Lung (tissue), 17 donors: ENCODE measurements at places on chromosomes 13 and 19. TPM values are rescaled to one million over a fixed set of nuclear protein-coding genes. Genes with fewer than 3 reads are reported as not detected.
A peak's percentile ranks its signal among the peaks of the same experiment; 100 is the strongest.

The FUT6 gene
- total RNA-seq = not detected

The CPB2 gene
- total RNA-seq = 16.7 TPM

The CD209 gene
- total RNA-seq = 2.0 TPM

The TNNI3 gene
- total RNA-seq = 4.4 TPM

The DMKN gene
- total RNA-seq = 127 TPM

The OSCAR gene
- 77.4 TPM for total RNA-seq

The NLRP4 gene
- not detected for total RNA-seq

GRCh38 chr19:51070334-51071094 lies 5.6 kb upstream of the KLK13 start:
- H3K4me1 ChIP-seq = no peaks in the 10 kb centered on the region
- H3K36me3 ChIP-seq = no peaks in the 10 kb centered on the region
- no peak overlapping the region for H3K27ac ChIP-seq
- no peak overlapping the region for H3K4me3 ChIP-seq
- H3K27me3 ChIP-seq = no peaks in the 10 kb centered on the region
- DNase-seq = no peak

DNA sequence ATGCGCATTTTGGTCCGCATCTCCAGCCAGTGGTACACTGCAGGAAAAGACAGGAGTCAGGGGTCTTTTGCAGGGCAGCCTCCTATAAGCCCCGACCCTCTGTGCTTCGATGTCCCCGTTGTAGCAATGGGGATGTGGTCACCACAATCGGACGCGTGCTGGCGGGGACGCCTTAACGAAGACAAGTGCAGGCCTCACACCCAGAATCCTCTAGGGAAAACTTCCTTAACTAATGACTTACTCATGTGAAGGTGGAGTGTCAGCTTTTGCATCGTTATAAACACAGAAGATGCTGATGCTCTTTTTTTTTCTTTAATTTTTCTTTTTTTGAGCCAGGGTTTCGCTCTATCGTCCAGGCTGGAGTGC lies 22.1 kb downstream of the VASP start:
- no peak overlapping the region for H3K27ac ChIP-seq
- peaks cover 7% of the 10 kb centered on the region for H3K36me3 ChIP-seq
- H3K4me3 ChIP-seq = no peak overlapping the region
- no peaks in the 10 kb centered on the region for H3K27me3 ChIP-seq
- no peaks in the 10 kb centered on the region for H3K4me1 ChIP-seq

GRCh38 chr13:28532388-28533124 lies 37.6 kb upstream of the FLT1 start:
- DNase-seq = peak; percentile 39
- H3K27me3 ChIP-seq = peaks cover 34% of the 10 kb centered on the region
- peak overlapping the region; percentile 33 for H3K4me3 ChIP-seq
- no peaks in the 10 kb centered on the region for H3K4me1 ChIP-seq
- H3K36me3 ChIP-seq = no peaks in the 10 kb centered on the region

DNA sequence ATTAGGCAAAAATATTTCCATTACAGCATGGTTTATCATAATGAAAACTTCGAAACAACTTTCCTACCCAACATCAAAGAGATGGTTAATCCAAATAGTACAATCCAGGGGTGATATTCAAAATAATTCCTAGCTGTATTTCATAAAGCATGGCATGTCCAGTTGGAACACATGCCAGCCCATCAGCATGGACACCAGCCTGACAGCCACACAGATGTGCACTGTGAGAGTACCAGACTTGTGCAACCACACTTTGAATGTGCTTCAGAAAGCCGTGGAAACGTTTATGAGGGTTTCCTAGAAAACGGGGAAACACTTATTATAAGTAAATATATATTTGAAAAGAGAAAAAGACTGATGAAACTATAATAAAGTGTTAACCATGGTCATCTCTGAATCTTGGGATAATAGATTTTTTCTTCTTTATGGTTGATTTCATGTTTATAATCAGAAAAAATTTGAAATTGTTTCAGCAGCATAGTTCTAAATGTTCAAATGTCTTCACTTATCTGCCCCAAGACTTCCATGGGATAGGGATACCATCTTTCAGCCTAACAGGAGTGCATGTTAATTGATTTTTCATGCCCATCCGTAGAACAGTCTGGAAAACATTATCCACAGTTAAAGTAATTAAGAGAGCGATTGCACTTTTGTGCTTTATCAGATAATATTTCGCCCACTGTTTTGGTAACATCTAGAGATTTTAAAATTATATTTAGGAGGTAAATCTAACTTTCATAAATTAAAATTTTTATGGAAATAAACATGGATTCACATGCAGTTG lies 242.6 kb upstream of the IRS2 start:
- H3K4me3 ChIP-seq = no peak overlapping the region
- H3K27me3 ChIP-seq = no peaks in the 10 kb centered on the region
- DNase-seq = no peak
- H3K36me3 ChIP-seq = no peaks in the 10 kb centered on the region
- H3K4me1 ChIP-seq = no peaks in the 10 kb centered on the region
- no peak overlapping the region for H3K27ac ChIP-seq

- no peaks in the 10 kb centered on the region for H3K4me1 ChIP-seq
- H3K27me3 ChIP-seq = peaks cover 9% of the 10 kb centered on the region
Observed at GRCh38 chr19:47540748-47541147, 25.9 kb upstream of the NAPA start.

GRCh38 chr13:45179428-45179827 lies 21.4 kb downstream of the KCTD4 start:
- H3K27ac ChIP-seq = no peak overlapping the region
- no peaks in the 10 kb centered on the region for H3K36me3 ChIP-seq
- no peak for DNase-seq
- H3K4me1 ChIP-seq = peaks cover 2% of the 10 kb centered on the region
- H3K27me3 ChIP-seq = no peaks in the 10 kb centered on the region
- no peak overlapping the region for H3K4me3 ChIP-seq

- no peak overlapping the region for H3K4me3 ChIP-seq
- H3K36me3 ChIP-seq = no peaks in the 10 kb centered on the region
- H3K4me1 ChIP-seq = no peaks in the 10 kb centered on the region
Observed at GRCh38 chr19:54521860-54522513, 19.4 kb downstream of the LAIR2 start.

DNA sequence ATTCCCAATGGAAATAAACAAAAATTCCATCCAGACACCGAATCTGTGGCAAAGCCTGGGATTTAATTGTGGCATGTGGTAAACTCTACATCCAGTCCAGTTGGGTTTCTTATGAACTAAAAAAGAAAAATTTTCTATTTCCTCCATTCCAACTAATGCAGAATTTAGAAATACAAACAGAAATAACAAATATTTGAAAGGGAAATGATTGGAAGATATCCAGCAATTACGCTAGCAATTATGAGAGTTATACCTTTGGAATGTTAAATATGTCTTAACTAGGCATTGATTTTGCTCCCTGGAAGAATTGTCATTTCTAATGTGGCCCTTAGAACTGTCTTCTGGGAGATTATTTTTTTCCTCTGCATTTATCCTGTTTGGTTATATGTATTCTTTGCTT lies 421.4 kb upstream of the KLHL1 start:
- no peak for DNase-seq
- no peak overlapping the region for H3K4me3 ChIP-seq
- no peaks in the 10 kb centered on the region for H3K4me1 ChIP-seq
- no peak overlapping the region for H3K27ac ChIP-seq
- H3K27me3 ChIP-seq = no peaks in the 10 kb centered on the region
- no peaks in the 10 kb centered on the region for H3K36me3 ChIP-seq

DNA sequence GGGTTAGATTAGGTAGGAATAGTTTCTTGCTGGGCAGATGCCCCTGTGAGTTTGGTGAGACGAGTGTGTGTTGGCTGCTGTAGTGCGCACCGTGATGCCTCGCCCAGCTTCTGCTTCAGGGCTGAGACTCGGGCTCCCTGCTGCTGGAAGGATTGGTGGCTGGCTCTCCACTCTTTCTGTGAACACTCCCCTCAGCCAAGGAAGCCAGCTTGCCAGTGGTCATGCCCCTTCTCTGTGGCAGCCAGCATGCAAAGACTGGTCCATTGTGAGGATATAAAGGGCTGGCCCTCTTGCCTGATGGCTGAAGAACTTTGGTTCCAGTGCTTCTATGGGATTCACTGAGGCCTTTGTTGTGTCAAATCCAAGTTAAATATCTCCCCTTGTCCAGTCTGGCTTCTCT lies 2.9 kb upstream of the HTR2A start:
- H3K36me3 ChIP-seq = no peaks in the 10 kb centered on the region

- no peak overlapping the region for H3K27ac ChIP-seq
- peak; percentile 39 for DNase-seq
- H3K36me3 ChIP-seq = no peaks in the 10 kb centered on the region
- no peak overlapping the region for H3K4me3 ChIP-seq
- no peaks in the 10 kb centered on the region for H3K27me3 ChIP-seq
- no peaks in the 10 kb centered on the region for H3K4me1 ChIP-seq
Observed at GRCh38 chr19:54029930-54030490, 33.7 kb downstream of the VSTM1 start.

DNA sequence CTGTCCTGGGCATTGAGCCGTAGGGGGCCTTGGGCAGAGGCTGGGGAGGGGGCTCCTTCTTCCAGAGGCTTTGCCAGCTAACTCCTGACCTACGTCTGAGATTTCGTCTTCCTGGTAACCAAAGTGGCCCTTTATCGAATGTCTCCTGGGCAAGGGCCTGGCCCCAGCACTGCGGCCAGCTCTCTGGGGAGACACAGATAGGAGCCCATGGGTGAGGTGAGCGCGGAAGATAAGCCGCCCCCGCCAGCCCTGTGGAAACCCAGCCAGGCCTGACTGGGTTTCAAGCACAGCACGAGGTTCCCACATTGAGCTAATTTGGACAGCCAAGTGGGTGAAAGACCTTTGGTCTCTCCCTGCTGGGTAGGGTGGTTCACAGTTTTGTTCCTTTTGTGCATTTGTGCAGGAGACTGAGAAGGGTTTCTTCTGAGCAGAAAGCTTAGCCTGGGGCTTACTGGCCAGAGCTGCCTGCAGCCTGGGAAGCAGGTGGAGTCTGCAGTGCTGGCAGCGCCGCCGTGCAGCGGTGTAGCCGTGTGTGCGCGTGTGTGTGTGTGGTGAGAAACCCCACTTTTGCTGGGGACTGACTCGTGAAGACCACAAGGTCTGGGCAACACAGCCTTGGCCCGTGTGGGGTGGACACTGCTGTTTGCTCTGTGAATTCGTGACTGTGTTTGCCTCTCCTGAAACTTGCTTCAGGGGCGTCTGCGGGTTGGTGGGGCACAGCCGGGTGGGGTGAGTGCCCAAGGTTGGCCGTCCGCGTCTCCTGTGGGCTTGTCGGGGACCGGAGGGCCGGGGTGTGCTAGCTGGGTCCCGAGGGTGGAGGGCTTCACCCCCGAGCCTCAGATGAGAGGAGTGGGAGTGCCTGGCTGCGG lies 2.5 kb downstream of the BSG start:
- no peak overlapping the region for H3K27ac ChIP-seq
- DNase-seq = no peak
- peaks cover 35% of the 10 kb centered on the region for H3K4me1 ChIP-seq
- H3K36me3 ChIP-seq = no peaks in the 10 kb centered on the region
- no peaks in the 10 kb centered on the region for H3K27me3 ChIP-seq

- no peaks in the 10 kb centered on the region for H3K4me1 ChIP-seq
- H3K36me3 ChIP-seq = no peaks in the 10 kb centered on the region
- DNase-seq = no peak
- H3K27me3 ChIP-seq = no peaks in the 10 kb centered on the region
Observed at GRCh38 chr19:49752701-49753100, 10.4 kb downstream of the TSKS start.

DNA sequence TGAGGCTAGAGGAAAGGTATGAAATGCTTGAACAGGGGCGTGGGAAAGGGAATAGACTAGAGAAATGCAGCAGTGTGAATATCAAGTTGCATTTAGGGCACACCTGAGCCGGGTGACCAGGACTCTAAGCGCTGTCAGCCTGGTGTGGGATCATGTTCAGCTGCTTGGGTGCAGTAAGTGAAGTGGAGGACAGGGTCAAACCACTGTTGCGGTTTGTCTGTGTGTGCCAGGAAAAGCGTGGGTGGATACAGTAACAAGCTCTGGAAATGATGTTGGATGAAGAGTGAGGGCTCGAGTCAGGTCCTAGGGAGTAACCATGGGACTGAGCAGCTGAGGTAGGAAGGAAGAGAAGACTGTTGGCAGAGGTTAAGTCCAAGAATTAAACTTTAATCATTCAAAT lies 15.8 kb downstream of the DGKH start:
- no peak overlapping the region for H3K27ac ChIP-seq
- DNase-seq = no peak
- peaks cover 6% of the 10 kb centered on the region for H3K36me3 ChIP-seq
- no peaks in the 10 kb centered on the region for H3K27me3 ChIP-seq
- no peaks in the 10 kb centered on the region for H3K4me1 ChIP-seq

- DNase-seq = peak; percentile 47
- no peak overlapping the region for H3K27ac ChIP-seq
- no peaks in the 10 kb centered on the region for H3K36me3 ChIP-seq
- H3K4me1 ChIP-seq = no peaks in the 10 kb centered on the region
- H3K27me3 ChIP-seq = no peaks in the 10 kb centered on the region
Observed at GRCh38 chr13:22189176-22190048, 518.5 kb downstream of the FGF9 start.

DNA sequence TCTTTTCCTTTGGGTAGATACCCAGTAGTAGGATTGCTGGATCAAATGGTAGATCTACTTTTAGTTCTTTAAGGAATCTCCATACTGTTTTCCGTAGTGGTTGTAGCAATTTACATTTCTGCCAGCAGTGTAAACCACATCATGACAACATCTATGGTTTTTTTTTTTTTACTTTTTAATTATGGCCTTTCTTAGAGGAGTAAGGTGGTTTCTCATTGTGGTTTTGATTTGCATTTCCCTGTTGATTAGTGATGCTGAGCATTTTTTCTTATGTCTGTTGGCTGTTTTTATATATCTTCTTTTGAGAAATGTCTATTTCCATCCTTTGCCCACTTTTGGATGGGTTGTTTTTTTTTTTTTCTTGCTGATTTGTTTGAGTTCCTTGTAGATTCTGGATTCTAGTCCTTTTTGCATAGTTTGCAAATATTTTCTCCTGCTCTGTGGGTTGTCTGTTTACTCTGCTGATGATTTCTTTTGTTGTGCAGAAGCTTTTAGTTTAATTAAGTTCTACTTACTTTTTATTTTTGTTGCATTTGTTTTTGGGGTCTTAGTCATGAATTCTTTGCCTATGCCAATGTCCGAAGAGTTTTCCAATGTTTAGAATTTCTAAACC lies 38.8 kb downstream of the TDRD3 start:
- H3K4me3 ChIP-seq = no peak overlapping the region
- no peak overlapping the region for H3K27ac ChIP-seq
- DNase-seq = no peak
